ENCODE measurements at places on chromosomes 3 and 15. TPM values are rescaled to one million over a fixed set of nuclear protein-coding genes. Genes with fewer than 3 reads are reported as not detected.

GRCh38 chr3:70374179-70374578, 61.7 kb upstream of the MDFIC2 start:
- DNase-seq = no peak

CPLX3 gene
- 0.36 TPM for total RNA-seq

GRCh38 chr15:80948651-80949292, 40.8 kb downstream of the MESD start:
- DNase-seq = no peak

GRCh38 chr3:62277450-62277849, 95.9 kb downstream of the FEZF2 start:
- no peak for DNase-seq

- DNase-seq = no peak
Observed at GRCh38 chr15:51503003-51503402, 119.6 kb downstream of the DMXL2 start.

GRCh38 chr3:186171521-186171920, 62.6 kb upstream of the ETV5 start:
- no peak for DNase-seq

DNA sequence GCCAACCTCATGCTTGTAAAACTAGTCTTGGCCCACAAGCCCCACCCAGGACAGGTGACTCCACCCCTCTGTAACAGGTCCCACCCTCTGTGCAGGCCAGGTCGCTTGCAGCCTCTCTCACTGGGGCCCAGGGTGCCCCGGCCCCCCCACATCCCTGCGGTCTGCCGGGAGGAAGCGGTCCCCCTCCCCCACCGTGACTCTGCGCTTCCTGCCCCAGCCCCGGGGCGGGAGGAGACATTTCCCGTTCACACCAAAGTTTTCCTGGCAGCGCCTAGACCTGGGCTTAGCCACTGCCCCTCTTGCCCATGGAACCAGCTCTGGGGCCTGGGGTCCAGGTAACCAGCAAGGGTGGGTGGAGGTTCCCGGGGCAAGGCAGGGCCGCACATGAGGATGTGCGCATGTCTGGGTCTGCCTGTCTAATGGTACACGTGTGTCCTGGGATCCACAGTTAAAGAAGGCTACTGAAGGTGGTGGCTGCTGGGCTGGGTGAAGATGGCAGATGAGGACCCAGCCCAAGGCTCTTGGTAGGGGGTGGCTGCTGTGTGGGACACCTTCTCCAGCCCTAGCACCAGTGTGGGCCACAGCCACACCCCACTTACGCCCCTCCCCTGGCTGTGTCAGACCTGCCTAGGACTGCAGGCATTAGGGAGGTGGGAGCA, 8.4 kb downstream of the NBEAL2 start:
- peak; percentile 96 for DNase-seq

- no peak for DNase-seq
Observed at GRCh38 chr15:51369451-51369761, 28.0 kb downstream of the GLDN start.

ATP13A5 gene
- total RNA-seq = not detected

GRCh38 chr3:128078322-128078721, 26.1 kb downstream of the SEC61A1 start:
- DNase-seq = no peak

DNA sequence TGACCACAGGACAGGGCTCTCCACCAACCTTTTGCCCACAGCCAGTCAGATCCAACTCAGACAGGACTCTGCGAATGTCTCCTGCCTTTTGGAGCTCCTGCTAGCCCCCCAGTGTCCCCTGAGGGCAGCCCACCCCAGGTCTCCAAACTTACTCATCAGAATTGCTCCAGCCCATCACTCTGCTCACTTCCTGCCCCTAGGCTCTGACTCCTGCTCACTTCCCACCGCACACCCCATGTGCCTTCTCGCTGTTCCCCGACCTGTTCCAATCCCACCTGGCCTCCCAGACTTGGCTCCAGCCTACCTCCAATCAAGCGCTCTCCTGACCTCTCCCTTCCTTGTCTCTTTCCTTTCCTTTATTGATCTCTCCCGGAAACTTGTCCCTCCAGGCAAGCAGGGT, 5.9 kb upstream of the STRA6 start:
- DNase-seq = no peak

GRCh38 chr15:63948436-63948835, 97.8 kb downstream of the DAPK2 start:
- no peak for DNase-seq

- DNase-seq = no peak
Observed at GRCh38 chr15:66598095-66598815, 32.5 kb upstream of the LCTL start.

TICRR gene
- total RNA-seq = not detected

DNA sequence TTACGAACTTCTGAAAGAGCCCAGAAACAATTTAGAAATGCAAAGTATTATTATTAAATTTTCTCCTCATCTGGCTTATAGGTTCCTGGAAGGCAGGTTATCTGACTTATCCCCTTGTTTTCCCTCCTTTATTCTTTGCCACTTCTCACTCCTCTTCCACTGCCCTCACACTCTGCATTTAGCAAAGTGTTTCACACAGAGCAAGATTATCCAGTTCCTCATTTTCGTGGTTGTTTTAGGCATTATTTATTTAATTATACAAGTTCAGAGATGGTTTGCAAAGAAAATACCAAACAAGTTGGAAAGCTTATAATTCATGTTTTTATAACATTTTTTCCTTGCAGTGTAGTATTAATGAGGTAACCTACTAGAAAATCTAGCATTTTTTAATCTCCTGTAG, 544.9 kb downstream of the NSUN3 start:
- no peak for DNase-seq

DNA sequence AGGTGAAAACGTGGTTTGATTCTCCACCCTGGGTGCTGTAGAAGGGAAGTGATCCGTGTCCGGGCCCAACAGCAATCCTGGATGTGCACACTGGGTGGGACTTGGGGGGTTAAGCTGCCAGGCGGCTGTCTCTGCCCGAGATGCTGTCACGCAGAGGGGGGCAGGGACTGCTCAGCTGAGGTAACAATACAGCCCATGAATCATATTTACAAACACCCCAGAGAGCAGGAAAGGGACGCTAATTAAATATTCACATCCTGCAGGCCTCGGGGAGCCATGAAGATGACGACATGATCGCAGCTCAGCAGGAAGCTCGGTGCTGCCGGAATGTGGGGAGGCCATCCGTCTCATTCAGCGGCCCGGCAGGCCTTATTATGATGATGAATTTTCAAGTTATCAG, 17.9 kb upstream of the CRABP1 start:
- no peak for DNase-seq

DNA sequence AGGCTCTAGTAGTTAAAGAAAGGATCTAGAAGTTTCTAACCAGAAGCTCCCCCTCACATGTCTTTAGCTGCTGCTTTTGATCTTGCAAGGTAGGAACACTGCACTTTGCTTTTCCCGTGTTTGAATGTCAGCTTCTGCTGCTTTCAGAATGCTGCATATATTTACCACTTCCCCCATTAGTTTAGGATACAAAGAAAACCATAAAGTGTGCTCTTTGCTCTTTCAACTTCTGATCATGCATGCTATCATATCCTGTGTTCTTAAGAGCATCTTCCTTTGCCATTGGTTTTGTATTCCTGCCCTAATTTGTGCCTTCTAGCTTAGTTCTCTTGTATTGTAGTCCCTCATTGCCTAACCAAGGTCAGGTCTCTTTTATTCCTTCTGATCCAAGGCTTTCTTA, 43.3 kb downstream of the ZNF609 start:
- no peak for DNase-seq

- DNase-seq = no peak
Observed at GRCh38 chr15:70045045-70045444, 52.7 kb downstream of the TLE3 start.

DNA sequence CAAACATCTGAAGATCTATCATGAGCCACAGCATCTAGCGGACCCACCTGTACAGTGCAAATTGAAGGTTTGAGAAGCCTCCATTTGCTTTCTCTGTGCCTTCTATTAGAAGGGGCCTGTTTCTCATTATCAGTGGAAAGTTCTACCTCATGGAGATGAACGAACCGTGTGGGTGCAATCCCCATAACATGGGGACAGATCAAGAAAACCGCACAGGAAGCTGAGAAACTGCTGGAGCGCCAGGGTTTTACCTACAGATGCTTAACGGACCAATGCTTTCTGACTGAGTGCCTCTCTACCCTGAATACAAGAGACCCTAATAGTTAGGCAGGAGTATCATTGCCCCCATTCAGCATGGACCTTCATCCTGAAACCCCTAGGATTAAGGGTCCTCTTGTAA, 53.5 kb downstream of the CYP19A1 start:
- DNase-seq = no peak

- no peak for DNase-seq
Observed at GRCh38 chr3:102573483-102574028, 138.7 kb downstream of the ZPLD1 start.

DNA sequence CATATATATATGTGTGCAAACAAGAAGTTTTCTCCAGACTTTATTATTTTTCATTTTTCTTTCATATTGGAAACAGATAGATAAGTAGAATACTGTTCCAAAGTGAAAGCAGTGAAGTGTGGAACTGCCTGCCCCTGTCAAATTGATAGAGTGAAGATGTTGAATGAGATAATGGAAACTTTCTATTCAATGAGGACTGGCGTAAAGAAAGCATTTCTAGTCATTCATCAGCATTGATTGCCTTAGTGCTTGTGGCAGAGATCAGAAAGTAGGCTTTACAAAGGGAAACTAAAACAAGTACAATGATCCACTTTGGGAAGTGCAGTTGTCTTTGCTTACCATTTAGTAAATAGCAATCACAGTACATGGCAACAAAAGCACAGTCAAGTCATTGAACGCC, 300.0 kb downstream of the CADM2 start:
- no peak for DNase-seq

TNFSF10 gene
- 3.6 TPM for total RNA-seq

DNA sequence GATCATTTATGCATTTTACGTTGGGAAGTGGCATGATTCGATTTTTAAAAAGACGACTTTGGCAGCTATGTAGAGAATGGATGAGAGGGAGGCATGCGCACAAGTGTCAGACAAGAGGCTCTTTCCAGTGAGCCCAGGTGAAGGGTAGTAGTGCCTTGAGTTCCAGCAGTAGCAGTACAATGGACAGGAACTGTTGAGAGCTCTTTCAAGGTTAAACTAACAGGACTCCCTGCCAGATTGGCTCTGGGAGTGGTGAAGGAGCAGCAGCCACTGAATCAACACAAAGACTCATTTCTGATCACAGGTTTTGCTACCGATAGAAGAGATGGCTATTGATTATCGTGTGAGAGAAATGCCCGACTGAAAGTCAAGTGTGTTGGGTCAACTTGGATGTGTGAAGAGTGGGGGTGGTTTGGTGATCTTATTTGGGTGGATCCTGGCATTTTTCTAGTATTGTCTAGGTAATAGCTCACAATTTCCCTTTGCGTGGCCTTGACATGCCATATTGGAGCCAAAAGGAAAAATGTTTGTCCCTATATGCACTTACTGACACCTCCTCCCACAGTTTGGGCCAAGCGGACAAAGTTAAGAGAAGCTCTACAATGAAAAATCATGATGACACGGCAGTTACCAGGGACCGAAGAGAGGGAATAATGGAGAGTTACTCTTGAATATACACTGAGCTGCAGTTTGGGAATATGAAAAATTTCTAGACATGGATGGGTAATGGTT, 81.6 kb upstream of the MDFIC2 start:
- no peak for DNase-seq

GRCh38 chr3:125000661-125001060, 55.1 kb downstream of the HEG1 start:
- DNase-seq = no peak

MCF2L2 gene
- total RNA-seq = 5.8 TPM

GRCh38 chr15:96583671-96584070, 253.2 kb downstream of the NR2F2 start:
- DNase-seq = no peak

DNA sequence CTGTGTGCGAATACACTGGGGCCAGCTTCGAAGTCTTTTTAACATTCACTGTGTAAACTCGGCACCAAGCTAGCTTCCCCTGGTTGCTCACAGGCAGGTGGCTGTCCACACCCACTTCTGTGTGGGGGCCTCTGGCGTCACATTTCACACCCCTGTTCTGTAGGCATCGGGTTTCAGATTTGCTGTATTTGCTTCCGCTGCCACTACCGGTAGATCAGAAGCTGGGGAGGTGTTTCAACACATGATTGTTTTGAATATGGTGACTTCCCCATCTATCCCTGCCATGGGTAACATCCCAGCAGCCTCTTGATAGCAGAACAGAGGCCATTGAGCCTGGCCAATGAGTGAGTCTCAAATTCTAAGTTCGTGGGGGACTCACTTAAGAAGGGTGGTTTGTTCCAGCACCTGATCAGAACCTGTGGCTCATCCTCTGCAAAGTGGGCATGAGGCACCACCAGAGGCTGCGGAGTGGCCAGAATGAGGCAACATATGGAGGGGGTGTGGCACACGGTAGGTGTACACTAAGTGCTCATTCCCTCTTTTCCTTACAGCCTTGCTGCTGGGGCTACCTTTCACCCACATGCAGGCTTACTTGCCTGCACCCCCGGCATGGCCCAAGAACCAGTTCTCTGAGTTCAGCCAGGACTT, 61.5 kb downstream of the IQSEC1 start:
- peak; percentile 92 for DNase-seq

DNA sequence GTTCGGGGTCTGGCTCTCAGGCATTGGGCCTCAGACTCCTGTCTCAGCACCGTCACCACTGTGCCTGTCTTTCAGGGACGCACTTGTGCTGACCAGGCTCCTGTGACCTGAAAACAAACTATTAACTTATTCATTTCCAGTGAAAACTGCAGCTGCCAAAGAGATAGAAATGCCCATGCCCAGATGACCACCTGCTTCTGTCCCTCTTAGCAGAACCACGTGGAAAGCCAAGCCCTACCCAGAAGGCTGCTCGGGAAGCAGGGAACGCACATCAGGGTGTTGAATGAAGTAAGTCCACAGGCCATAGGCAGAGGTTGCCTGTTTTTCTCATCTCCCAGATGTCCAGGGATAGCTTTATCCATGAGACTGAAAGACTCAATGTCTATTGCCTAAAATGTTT, 219.3 kb downstream of the EBLN2 start:
- DNase-seq = no peak

VILL gene
- 19.6 TPM for total RNA-seq

DNA sequence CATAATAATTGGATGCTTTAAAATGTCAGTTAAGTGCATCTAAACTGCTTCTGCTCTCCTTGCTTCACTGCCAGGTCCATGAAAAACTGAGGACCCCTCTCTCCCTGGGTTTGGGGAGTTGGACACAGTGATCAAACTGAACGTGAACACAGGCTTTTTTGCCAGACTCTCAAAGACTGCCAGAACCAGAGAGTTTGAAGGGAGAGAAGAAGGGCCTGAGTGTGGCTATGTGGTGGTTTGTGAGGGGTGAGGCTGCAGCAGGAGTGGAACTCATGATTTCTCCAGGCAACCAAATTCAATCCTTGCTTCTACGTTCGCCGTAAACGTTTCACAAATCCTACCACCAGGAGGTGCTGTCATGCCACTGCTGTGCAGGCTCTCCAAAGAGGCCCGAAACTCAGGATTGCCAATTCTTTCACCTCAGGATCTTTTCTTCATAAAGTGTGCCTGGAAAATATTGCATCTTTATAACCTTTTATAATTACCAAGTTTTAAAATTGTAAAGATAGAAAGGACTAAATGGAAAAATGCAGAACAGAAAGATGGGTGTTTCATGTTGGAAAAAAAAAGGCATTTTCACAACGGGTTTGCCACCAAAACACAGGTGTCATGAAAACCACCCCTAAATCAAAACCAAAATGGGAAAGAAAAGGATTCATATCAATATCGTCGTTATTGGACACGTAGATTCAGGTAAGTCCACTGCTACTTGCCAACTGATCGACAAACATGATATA, 19.7 kb downstream of the TM4SF4 start:
- DNase-seq = peak; percentile 7

MANF gene
- 35.0 TPM for total RNA-seq

GRCh38 chr3:149314807-149315578, 18.4 kb downstream of the TM4SF18 start:
- no peak for DNase-seq

- peak; percentile 22 for DNase-seq
Observed at GRCh38 chr3:27861046-27862036, 139.2 kb upstream of the EOMES start.
